ENCODE measurements at places on chromosomes 3 and 15. TPM values are rescaled to one million over a fixed set of nuclear protein-coding genes. Genes with fewer than 3 reads are reported as not detected.
A peak's percentile ranks its signal among the peaks of the same experiment; 100 is the strongest.

- no peak overlapping the region for H3K4me3 ChIP-seq
- H3K27me3 ChIP-seq, result no peaks in the 10 kb centered on the region
- H3K4me1 ChIP-seq, result no peaks in the 10 kb centered on the region
- H3K36me3 ChIP-seq, result no peaks in the 10 kb centered on the region
- no peak overlapping the region for H3K27ac ChIP-seq
Measured at GRCh38 chr3:114872050-114872449, 275.0 kb downstream of the ZBTB20 start.

DNA sequence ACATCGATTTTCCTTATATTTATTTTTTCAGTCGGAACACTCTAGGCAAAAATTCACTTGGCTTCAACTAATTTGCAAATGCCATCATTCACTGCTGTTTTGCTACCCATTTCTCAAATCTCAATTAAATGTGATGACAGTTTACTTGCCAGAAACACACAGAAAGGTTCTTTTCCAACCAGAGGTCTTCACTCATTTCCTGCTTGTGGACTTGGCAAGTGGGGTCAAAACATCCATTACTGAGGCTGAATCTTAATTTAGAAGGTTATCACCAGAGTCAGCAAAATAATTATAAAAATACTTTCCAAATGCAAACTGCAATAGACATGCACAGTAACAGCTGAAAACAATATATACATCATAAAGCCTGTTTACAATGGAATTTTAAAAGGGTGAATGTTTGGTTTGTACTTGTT is 625.4 kb upstream of the TBL1XR1 start:
- no peak overlapping the region for H3K27ac ChIP-seq
- H3K27me3 ChIP-seq, result no peaks in the 10 kb centered on the region
- DNase-seq, result no peak
- no peaks in the 10 kb centered on the region for H3K36me3 ChIP-seq
- peaks cover 24% of the 10 kb centered on the region for H3K4me1 ChIP-seq

GRCh38 chr3:132756108-132756650 is 34.0 kb upstream of the NPHP3 start:
- no peak overlapping the region for H3K27ac ChIP-seq
- H3K27me3 ChIP-seq, result no peaks in the 10 kb centered on the region
- no peak overlapping the region for H3K4me3 ChIP-seq
- no peaks in the 10 kb centered on the region for H3K36me3 ChIP-seq

- no peaks in the 10 kb centered on the region for H3K36me3 ChIP-seq
- no peak for DNase-seq
- no peak overlapping the region for H3K27ac ChIP-seq
- no peaks in the 10 kb centered on the region for H3K4me1 ChIP-seq
Measured at GRCh38 chr3:151445273-151446001, 15.4 kb downstream of the IGSF10 start.

DNA sequence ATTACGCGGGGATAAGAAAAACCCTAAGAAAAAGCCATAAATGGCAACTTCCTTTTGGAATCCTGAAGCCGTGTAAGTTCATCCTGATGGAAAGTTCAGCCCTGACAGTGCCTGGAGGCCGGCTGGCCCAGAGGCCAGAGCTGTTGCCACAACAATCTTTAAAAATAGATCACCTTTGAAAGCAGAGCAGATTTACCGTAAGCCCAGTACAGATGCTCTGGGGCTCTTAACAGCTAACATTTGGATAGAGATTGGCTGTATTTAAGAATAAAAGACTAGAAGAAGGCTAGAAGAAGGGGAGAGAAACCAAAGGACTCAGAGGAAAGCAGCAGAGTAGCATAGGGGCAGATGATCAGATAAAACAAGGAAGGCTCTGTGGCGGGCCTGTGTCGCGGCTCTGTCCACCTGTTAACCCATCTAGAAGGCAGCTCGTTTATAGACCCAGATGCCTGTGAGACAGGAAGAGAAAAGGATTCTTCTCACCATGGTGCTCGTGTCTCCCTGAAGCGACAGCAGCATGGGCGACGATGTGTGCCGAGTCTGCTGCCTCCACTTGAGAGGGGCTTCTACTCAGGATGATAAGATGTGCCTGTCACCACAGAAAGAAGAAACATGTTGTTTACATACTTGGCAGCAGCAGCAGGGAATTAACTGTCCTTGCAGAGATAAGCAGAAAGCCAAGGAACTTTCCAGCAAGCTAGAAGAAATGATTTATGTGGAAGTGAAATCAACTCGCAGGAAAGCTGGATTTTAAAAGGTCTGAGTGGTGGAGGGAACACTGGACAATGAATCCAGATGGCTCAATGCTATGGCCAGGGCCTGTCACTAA is 69.9 kb downstream of the SYNM start:
- no peaks in the 10 kb centered on the region for H3K36me3 ChIP-seq
- H3K27ac ChIP-seq, result peak overlapping the region; percentile 84
- peaks cover 7% of the 10 kb centered on the region for H3K4me1 ChIP-seq
- H3K4me3 ChIP-seq, result no peak overlapping the region
- no peak for DNase-seq

DNA sequence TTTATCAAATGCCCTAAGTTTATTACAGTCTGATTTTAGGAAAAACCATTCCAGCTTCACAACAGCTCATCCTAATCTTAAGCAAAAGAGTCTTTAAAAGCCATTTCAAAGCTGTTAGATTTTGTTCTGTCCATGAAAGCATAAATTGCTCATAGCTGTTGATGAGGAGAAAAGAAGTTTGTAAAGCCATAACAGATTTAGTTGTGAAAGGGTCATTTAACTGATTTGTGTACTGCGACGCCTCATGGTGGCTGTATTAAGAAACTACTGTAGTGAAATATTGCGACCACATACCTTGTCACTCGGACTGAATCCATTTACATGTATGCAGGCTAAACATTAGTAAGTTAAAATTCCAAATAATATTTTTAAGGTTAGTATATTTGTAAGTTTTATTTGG is 20.9 kb downstream of the BBX start:
- H3K27me3 ChIP-seq, result no peaks in the 10 kb centered on the region
- DNase-seq, result no peak
- H3K27ac ChIP-seq, result no peak overlapping the region
- H3K4me3 ChIP-seq, result no peak overlapping the region
- H3K36me3 ChIP-seq, result no peaks in the 10 kb centered on the region

GRCh38 chr15:23447107-23447500 is at the start of gene GOLGA6L2:
TSS of gene GOLGA6L2 (minus strand) at chr15:23447243. CDS start at chr15:23447181, 62 bp downstream.
- H3K36me3 ChIP-seq, result no peaks in the 10 kb centered on the region
- H3K4me3 ChIP-seq, result no peak within 1 kb of the TSS
- no peak for DNase-seq
- no peaks in the 10 kb centered on the region for H3K27me3 ChIP-seq

GRCh38 chr3:45210308-45211041 is 15.6 kb downstream of the TMEM158 start:
- H3K4me1 ChIP-seq, result peaks cover 6% of the 10 kb centered on the region
- peak; percentile 91 for DNase-seq
- no peak overlapping the region for H3K27ac ChIP-seq
- no peaks in the 10 kb centered on the region for H3K27me3 ChIP-seq
- H3K4me3 ChIP-seq, result no peak overlapping the region

DNA sequence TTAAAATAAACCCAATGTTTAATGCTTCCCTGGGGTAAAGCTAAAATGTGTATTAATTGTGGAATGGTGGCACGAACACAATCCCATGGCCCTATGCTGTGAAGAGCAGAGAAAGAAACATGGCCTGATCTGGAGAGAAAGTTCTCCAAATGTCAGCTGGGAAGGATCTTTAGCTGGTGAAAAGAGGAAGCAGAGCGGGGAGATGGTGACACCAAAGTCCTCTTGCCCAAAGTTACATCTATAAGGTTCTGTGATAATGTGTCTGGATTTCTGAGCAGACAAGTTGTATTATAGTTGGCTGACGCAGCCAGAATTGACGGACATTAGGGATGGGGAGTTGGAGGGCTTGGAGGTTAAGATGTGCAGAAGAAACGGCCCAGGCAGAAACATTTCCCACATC is 196.2 kb downstream of the CHST2 start:
- no peaks in the 10 kb centered on the region for H3K36me3 ChIP-seq
- H3K27me3 ChIP-seq, result no peaks in the 10 kb centered on the region
- H3K4me1 ChIP-seq, result no peaks in the 10 kb centered on the region
- no peak for DNase-seq

GRCh38 chr3:153180860-153181372 is 18.9 kb downstream of the RAP2B start:
- H3K27me3 ChIP-seq, result no peaks in the 10 kb centered on the region
- no peak for DNase-seq
- H3K27ac ChIP-seq, result no peak overlapping the region

DNA sequence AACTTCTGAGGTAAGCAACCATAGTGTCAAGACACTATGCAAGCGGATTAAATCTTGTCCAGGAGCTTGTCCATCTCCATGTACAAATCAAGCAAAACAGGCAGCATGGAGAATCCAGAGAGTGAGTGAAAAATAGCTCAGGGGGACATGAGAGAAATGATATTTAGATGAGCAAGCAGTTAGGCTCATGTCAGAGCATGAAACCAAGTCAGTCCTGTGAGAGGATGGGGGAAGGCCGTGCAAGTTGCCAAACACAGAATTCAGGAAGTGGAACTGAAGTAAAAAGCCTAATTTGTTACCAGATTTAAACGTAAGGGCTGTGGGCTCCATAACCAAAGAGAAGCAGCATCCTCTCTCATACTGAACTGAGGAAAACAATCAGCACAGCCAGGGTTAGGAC is 995.9 kb downstream of the MCTP2 start:
- H3K4me3 ChIP-seq, result no peak overlapping the region
- DNase-seq, result no peak
- no peaks in the 10 kb centered on the region for H3K27me3 ChIP-seq
- no peak overlapping the region for H3K27ac ChIP-seq

GRCh38 chr3:43222590-43222989 is 63.8 kb upstream of the SNRK start:
- no peak overlapping the region for H3K4me3 ChIP-seq
- H3K36me3 ChIP-seq, result no peaks in the 10 kb centered on the region
- no peaks in the 10 kb centered on the region for H3K27me3 ChIP-seq
- H3K27ac ChIP-seq, result no peak overlapping the region

- no peaks in the 10 kb centered on the region for H3K4me1 ChIP-seq
- H3K36me3 ChIP-seq, result no peaks in the 10 kb centered on the region
- H3K4me3 ChIP-seq, result no peak overlapping the region
- no peaks in the 10 kb centered on the region for H3K27me3 ChIP-seq
- no peak overlapping the region for H3K27ac ChIP-seq
Measured at GRCh38 chr3:182500289-182500688, 293.0 kb upstream of the ATP11B start.

GRCh38 chr3:61828184-61828874 is 267.0 kb downstream of the PTPRG start:
- no peak for DNase-seq
- no peaks in the 10 kb centered on the region for H3K36me3 ChIP-seq
- no peaks in the 10 kb centered on the region for H3K27me3 ChIP-seq

DNA sequence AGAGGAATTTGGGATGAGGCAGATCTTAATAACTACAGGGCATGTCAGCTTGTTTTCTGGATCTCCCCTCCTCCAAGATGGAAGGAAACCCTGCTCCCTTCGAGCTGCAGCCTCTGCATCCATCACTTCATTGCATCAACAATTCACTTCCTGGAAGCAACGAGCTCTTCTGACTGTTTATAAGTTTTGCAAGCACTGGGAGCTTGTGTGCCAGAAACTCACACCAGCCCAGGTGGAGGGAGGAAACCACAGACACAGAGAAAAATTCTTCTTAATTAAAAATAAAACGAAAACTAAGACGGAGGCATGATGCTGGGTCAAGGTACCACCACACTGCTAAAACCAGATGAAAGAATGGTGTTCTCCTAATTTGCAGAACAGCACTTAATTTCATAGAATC is 10.6 kb downstream of the LRIG1 start:
- H3K4me3 ChIP-seq, result no peak overlapping the region
- no peak for DNase-seq
- H3K4me1 ChIP-seq, result peaks cover 21% of the 10 kb centered on the region

DNA sequence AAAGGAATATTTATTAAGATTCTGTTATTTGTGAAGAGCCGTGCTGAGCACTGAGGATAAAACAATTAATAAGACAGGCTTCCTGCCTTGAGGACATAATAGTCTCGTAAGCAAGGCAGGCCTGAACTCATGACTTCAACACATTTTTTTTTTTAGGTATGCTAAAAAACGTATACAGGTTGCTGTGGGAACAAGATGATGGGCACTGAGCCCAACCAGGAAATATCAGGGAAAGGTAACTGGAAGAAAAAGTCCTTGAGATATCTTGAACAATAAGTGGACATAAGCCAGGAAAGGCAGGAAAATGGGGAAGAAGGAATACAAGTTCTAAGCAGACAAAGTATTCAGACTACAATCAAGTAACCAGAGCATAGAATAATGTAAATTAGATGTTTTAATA is 26.1 kb downstream of the CERS3 start:
- H3K27ac ChIP-seq, result no peak overlapping the region
- DNase-seq, result no peak
- H3K27me3 ChIP-seq, result no peaks in the 10 kb centered on the region
- H3K4me3 ChIP-seq, result no peak overlapping the region
- H3K4me1 ChIP-seq, result no peaks in the 10 kb centered on the region
- no peaks in the 10 kb centered on the region for H3K36me3 ChIP-seq

The GOLGA8A gene
- 17.7 TPM for total RNA-seq

The VPS8 gene
- total RNA-seq, result 61.9 TPM

The CAMK2N2 gene
- total RNA-seq, result not detected

The GOLGA8H gene
- not detected for total RNA-seq

The SMAD6 gene
- total RNA-seq, result 26.4 TPM

The USP50 gene
- not detected for total RNA-seq

Measured in hepatocyte (in vitro differentiated cells).